ENCODE measurements at places on chromosomes 1 and 21.
A peak's percentile ranks its signal among the peaks of the same experiment; 100 is the strongest.

- peak; percentile 61 for DNase-seq
Measured at GRCh38 chr1:176880955-176881595, 283.4 kb downstream of the ASTN1 start.

DNA sequence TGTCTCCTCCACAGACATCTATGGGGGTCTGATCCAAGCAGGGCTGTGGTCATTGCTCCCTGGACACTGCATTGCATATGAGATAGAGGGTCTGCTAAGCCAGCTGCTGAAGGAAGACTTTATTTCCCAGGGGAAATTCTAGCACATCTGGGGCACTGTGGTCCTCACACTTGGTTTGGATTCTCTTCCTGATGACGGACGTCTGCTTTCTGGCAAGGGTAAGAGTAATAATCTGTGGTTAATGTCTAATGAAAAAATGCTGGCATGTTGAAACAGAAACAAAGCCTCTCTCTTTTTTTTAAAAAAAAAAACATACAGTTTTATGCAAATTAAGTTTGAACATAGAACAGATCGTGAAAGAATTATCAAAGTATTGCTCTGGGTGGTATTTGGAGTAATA, 553.9 kb downstream of the DPYD start:
- no peak for DNase-seq

DNA sequence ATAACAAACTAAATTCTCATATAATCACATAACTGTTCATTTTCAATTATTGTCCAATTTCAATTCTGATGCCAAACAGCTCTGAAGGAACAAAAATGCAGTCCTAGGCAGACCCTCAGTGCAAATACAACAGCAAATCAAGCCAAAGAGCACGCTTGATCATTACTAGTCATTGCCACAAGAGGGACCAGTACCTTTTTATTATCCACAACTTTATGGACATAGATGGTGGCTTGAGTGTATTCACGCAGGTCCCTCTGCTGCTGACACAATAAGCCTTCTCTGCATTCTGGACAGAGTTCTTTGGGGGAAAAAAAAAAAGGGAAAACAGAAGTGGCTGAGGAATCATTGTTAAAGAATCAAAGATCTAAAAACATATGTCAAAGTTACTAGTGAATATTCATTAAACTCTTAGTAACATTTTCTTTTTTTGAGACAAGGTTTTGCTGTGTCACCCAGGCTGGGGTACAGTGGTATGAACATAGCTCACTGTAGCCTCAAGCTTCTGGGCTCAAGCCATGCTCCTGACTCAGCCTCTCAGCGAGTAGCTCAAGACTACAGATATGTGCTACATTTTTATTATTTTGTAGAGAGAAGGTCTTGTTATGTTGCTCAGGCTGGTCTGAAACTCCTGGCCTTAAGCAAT, 34.3 kb upstream of the RAP1GAP start:
- DNase-seq: peak; percentile 71

- DNase-seq: no peak
Measured at GRCh38 chr1:92488832-92489231, 2.1 kb upstream of the GFI1 start.
